ENCODE measurements at places on chromosomes 11 and 22.

DNA sequence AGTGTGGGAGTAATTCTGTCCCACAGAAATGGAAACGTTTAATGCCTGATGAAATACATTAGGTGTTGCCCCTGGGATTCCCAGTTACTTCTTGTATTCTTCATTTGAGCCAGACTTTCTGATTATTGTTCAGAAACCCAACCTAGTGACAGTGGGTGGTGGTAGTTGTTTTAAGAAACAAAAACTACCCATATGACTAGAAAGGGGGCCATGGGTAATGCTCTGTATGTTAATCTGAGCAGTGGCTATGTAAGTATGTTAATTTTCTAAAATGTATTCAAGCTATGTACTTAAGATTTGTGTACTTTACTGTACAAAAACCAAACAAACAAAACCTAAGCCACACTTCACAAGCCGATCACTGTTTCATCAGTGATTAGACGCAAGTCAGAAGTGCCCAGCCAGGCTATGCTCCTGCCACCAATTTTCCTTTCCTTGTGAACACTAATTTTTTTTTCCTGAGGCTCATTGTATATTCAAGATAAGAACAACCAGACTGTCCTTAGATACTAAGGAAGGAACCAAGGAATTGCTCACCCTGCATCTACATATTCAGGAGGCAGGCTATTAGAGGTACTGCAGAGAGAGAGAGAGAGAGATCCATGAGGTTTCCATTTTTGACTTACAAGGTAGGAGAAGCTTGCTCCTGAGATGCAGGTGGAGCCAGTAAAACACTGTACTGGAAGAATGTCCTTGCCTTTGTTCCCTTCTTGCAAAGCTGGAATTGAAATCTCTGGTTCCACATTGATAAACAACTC, 122.7 kb downstream of the DBX1 start:
- DNase-seq, result no peak

DNA sequence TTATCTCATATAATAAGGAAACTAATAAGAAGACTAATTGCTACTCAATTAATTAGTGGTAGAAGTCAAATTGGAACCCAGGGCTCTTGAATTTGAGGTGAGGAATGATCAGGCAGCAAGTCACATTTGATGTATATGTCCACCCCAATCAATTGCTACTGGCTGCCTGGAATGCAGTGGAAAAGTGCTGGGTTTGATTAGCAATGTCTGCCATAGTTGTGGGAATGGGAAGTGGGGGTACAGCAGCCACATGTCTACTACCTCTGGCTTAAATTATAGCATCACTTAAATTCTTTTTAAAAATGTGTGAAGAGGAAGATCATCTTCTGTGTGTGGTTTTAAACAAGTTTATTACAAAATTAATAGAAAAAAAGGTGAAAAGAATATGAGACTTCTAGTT, 50.8 kb upstream of the NAV2 start:
- no peak for DNase-seq

DNA sequence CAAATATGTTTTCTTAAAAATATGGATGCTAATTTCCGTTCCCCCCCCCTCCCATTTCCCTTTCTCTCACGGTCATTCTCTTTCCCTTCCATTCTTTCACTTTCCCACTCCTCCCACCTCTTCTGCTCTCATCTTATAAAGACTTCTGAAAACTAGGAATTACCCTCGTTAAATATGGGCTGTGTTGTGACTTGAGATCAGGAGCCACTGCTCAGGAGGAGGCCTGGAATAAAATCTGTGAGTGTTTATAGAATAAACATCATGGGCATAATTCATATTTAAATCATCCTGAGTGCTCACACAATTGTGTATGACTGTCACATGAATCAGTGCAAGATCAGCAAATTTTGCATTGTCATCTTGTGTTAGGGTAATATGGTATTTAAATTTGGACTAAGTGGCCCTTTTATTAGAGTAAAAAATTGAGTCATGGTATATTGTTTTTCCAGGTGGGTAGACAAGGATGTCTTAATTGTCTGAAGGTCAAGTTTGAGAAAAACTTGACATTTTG, 208.0 kb downstream of the DDX10 start:
- no peak for DNase-seq

GRCh38 chr22:42648368-42649245, 585 bp downstream of the CYB5R3 start:
- DNase-seq, result peak; percentile 54

DNA sequence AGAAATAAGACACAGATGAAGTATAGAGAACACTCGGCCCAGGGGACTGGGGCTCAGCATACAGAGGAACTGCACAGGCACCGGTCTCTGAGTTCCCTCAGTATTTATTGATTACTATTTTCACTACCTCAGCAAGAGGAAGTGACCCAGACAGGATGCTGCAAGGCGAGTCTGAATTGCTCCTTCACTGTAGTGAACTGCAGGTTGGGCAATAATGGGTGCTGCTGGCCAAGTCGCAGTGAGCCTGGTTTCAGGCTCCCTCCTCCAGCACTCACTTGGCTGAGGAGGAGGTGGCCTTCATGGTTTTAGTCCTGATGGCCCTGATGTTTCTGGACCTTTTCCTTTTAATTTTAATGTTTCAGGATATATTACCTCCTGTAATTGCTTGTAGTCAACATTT, 10.4 kb downstream of the OR52K2 start:
- DNase-seq, result no peak

DNA sequence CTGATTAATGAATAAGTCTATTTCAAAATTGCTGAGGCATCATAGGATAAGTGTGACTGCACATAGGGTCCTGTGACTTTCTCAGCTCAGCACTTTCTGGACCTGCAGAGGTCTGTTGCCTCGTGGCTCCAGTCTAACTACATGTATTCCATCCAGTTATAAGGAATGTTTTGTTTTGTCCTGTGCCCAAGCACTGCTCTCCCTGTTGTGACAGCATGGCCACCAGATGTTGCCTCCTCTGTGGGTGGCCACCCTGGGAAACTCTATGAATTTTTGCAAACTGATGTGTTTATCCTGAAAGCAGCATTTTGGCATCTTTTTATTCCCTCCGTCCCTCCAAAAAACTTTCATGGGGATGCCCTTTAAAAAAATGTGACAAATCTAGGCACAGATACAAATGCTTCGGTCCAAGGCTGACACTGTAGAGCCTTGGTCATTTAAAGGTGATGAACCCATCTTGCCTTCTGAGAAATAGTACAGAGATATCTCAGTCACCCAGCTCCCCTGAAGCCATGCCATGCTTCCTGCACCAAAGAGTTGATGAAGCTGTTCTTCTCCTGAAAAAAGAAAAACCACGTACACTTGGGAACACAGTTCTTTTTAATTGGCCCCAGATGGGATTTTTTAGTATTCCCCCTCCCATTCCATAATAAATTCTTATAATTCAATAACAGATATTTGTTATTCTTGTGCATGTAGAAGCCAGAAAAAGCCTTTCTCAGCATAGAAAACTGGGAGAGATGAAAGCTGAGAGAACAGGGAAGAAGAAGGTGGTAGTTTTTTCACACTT, 72.6 kb downstream of the CCDC34 start:
- no peak for DNase-seq

- no peak for DNase-seq
Observed at GRCh38 chr11:64074239-64074638, 38.5 kb downstream of the FLRT1 start.

DNA sequence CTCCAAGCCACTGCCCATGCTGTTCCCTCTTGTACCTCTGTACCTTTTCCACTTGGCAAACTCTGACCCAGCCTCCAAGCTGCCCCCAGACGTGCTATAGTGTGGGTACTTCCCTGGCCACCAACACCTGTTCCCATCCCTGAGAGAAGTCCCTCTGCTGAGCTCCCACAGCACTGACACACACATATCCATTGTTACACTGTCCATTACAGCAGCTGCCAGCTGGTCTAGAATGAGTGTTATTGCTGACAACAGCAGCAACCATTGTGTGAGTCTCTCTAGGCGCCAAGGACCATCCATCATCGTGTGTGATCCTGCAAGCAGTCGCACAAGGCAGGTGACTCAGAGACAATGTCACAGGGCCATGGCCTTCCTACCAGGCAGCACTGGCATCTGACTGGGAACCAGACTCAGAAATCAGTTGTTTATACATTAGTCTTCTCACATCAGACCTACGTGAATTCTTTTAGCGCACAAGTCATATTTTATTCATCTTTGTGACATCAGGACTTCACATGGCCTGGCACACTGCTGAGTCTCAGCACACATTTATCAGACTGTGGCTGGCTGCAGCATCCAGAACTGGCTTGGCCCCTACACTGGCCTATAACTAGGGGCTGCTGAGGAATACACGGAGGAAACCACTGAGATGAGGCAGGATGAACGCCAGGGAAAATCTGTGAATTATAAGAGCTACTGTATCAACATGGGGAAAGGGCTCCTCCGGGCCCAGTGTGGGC, 56.4 kb downstream of the SGSM3 start:
- no peak for DNase-seq

DNA sequence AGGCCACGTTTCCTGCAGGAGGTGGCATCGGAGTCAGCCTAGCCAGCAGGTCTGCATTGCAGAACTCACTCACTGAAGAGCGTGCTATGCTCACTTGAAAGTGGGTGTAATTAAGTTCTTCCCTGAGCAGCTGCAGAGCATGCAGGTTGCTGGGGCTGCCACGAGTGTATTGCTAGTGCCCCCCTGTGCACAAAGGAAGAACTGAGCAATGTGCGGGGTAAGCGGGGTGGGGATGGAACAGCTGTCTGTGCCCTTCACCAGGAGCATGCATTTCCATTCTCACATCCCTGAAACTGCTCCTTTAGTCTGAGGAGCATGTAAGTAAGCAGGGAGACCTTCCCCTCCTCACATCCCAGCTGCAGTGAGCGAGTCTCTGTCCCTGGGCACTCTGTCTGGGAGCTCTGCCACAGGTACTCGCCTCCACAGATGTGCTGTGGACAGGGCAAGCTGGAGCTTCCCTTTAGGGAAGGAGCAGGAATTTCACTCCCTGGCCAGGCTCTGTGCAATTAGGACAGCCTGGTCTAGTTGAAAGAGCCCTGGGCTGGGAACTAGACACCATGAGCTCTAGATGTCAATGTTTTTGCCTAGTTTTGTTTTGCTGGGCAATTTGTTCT, 1031.8 kb downstream of the NTM start:
- DNase-seq, result no peak

- DNase-seq, result no peak
Observed at GRCh38 chr22:49032821-49033220, 794.9 kb downstream of the BRD1 start.

- peak; percentile 93 for DNase-seq
Observed at GRCh38 chr11:1150769-1151365, 6.9 kb upstream of the MUC5AC start.

GRCh38 chr11:119441898-119442243, 18.9 kb upstream of the THY1 start:
- DNase-seq, result no peak

- no peak for DNase-seq
Observed at GRCh38 chr11:75633409-75634066, 35.3 kb downstream of the MAP6 start.
